A172 (cell line): ENCODE measurements at places on chromosomes 4 and X.

GRCh38 chr4:150682126-150682525, 100.2 kb downstream of the MAB21L2 start:
- DNase-seq = no peak

DNA sequence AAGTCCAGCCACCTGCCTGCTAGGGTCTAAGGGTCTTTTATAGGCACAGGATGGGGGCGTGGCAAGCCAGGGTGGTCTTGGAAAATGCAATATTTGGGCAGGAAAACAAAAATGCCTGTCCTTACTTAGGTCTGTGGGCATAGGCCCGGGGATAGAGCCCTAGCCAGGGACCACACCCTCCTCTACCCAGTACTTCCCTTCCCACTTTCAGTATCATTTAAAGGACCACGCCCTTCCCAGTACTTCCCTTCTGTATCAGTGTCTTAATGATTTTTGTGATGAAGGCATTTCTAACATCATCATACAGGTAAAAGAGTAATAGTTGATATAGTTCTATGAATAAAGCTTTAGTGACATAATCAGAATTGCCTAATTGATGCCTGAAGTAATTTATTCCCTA, 11.4 kb downstream of the BANK1 start:
- no peak for DNase-seq

- DNase-seq = no peak
Measured at GRCh38 chrX:51606446-51606845, 12.3 kb downstream of the CENPVL3 start.

GRCh38 chrX:2594491-2594890, 93.7 kb upstream of the DHRSX start:
- DNase-seq = no peak

GRCh38 chrX:66163849-66164411, at the start of gene HEPH:
HEPH (plus strand) TSS chrX:66164247; CDS start chrX:66170571, 6,324 bp downstream.
- DNase-seq = no peak

GRCh38 chrX:68880846-68881552, 52.2 kb downstream of the EFNB1 start:
- DNase-seq = no peak

GRCh38 chr4:97317201-97317600, 826.1 kb downstream of the STPG2 start:
- no peak for DNase-seq

DNA sequence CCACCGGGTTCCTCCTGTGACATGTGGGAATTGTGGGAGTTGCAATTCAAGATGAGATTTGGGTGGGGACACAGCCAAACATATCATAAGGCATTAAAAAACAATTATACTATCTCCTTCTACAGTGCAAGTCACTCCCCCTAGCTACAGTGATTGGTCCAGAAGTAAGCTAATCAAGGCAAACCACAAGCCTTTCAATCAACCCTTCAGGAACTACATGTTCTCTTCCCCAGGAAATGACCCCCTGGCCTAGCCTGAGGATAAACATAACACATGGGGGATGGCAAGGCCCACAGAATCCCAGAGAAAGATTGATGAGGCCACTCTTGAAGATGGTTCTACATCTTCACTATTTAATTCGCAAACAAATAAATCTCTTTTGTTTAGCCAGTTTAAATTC, 25.2 kb upstream of the FAM241A start:
- DNase-seq = no peak

GRCh38 chr4:42881253-42881652, 11.3 kb upstream of the GRXCR1 start:
- no peak for DNase-seq

GRCh38 chr4:86185659-86186058, 174.2 kb downstream of the MAPK10 start:
- no peak for DNase-seq

DNA sequence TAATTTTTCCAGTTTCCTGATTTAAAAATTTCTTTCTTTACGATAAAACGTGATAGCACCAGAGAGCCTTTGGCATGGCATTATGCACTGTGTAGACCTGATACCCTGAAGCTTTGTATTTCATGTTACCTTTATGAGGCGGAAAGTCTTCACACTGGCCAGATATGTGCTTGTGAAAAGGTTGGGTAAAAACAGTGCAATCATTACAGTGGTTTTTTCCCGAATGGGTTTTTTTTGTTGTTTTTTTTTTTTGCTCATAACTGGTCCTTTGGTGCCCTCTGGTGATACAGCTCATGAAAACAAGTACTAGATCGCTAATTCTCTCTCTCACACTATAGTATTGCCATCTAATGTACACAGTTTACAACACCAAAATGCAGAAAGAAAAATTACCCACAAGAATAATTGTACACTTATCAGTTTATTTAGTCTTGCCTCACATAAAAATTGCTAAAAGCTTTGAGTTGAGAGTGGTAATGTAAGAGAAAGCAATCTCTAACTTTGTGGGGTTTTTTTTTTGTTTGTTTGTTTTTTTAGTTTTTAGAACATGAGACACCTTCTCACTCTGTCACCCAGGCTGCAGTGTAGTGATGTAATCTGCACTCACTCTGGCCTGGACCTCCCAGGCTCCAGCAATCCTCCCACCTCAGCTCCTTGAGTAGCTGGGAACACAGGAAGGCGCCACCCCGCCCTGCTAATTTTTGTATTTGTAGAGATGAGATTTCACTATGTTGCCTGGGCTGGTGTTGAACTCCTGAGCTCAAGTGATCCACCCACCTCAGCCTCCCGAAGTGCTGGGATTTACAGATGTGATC, 21.3 kb downstream of the SPCS3 start:
- DNase-seq = peak; percentile 44

- DNase-seq = no peak
Measured at GRCh38 chrX:74160816-74161215, 143.2 kb upstream of the ZCCHC13 start.

- DNase-seq = no peak
Measured at GRCh38 chr4:159534655-159535054, 431.8 kb downstream of the RAPGEF2 start.

GRCh38 chr4:165992283-165992682, 119.2 kb downstream of the TLL1 start:
- no peak for DNase-seq

- DNase-seq = no peak
Measured at GRCh38 chrX:45765281-45765680, 564.6 kb upstream of the DIPK2B start.

DNA sequence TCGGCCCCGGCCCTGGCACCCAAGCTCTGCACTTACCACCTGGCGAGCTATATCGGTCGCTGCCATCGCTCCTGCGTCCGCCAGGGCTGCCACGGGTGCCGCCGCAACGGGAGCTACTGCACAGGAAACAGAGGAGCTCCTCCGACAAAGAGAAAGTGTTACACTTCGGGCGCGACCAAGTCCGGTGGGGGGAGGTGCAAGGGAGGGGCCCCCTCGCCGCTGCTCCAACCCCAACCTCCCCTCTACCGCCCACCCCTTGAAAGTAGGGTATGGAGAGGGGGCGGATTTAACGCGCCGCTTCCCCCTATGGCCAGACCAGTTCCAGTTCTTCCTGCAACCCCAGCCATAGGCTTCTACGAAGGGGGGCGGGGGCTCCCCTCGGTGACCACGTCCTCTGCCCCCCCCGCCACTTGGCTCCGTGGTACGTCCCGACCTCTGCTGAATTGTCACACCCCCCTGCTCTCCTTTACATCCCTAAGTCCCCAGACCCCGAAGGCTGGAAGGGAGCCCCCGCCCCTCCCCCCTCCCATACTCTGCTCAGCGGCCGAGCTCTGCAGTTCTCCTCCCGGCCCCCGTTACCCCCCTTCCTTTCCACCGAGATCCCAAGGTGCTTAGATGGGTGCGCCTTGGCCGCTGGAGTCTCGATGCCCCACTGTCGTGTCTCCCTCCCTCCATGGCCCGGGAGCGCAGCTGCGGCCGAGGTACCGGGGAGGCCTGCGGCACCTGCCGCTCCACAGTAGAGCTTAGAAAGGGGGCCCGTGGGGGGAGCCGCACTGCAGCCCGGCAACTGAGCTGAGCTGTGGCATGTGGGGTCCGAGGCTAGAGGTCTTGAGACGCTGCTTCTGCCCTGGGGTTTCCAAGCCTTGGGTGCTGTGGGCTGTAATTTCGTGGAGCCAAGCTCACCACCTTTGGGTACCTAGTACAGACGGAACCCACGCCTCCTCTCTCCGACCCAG, at the start of gene SEPTIN6:
TSS of gene SEPTIN6 (minus strand) at position 129 of the 956 bp plus-strand sequence. CDS start at position 66, 63 bp downstream.
- DNase-seq = peak; percentile 30

- DNase-seq = no peak
Measured at GRCh38 chr4:185838514-185839193, 26.7 kb upstream of the SORBS2 start.

- no peak for DNase-seq
Measured at GRCh38 chr4:136706942-136707341, 825.4 kb downstream of the PCDH18 start.

GRCh38 chrX:39841604-39842003, 256.2 kb downstream of the BCOR start:
- no peak for DNase-seq

DNA sequence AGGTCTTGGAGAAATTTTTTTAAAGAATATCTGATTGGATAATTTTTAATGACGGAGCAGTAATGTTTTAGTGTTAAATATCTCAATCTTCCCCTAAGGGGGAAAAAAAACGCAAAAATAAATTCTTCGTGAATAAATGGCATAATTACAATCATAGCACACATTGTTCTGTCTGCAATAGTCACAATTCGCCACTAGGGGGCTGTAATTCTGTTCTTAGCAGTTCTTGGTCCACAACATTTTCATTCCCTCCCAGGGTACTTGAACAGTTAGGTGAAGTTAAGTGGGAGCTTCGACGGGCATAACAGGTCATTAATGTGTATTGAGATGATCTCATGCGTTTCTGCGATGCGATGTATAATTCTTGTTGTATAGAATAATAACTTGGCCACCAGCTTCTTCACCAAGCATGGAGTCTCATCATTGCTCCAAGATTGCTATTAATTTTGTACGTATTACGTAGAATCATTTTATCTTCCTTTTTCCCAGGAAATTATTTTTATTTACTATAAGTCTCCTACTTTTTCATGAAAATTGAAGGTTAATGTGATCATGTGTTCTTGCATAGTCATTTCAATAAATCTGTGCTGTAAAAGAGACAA, 27.2 kb downstream of the HTR2C start:
- peak; percentile 11 for DNase-seq

DNA sequence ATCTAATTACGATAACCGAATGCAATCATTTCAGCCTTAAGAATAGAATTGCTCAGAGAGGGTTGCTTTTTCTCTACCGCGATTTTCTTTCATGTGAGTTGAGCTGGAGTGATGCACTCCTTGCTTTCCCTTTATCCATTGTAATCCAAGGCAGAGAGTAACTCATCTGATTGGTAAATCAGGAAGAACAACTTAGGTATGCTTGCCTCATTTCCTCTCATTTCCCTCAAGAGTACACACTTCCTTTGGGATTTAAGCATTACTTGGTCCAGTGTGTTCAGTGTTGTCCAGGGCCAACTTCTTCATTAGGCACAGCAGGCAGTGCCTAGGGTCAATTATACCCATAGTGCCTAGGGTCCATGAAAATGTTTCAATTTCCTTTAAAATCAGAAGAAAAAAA, 15.7 kb upstream of the N4BP2 start:
- no peak for DNase-seq

DNA sequence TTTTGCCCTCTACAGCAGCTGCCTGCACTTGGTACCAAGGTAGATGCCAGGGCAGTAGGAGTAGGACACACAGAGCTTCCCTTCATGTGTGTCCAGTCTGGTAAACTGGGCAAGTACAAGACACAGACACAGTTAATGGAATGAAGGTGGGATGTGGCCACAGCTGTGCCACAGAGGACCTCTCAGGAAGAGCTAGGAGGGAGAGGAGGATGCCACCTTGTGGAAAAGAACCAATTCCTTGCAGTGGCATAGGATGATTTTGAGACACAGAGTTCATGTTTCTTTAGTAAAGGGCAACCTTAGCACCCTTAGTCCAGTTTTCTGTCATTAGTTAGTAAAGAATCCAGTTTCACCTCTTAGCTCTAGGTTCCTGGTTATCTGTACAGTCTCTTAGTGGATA, 36.3 kb upstream of the TBC1D14 start:
- no peak for DNase-seq

GRCh38 chr4:4254666-4255065, 6.6 kb upstream of the TMEM128 start:
- no peak for DNase-seq

GRCh38 chr4:3041192-3042142, 32.9 kb downstream of the HTT-AS start:
- DNase-seq = no peak

GRCh38 chr4:167114416-167114971, 119.8 kb downstream of the SPOCK3 start:
- no peak for DNase-seq

DNA sequence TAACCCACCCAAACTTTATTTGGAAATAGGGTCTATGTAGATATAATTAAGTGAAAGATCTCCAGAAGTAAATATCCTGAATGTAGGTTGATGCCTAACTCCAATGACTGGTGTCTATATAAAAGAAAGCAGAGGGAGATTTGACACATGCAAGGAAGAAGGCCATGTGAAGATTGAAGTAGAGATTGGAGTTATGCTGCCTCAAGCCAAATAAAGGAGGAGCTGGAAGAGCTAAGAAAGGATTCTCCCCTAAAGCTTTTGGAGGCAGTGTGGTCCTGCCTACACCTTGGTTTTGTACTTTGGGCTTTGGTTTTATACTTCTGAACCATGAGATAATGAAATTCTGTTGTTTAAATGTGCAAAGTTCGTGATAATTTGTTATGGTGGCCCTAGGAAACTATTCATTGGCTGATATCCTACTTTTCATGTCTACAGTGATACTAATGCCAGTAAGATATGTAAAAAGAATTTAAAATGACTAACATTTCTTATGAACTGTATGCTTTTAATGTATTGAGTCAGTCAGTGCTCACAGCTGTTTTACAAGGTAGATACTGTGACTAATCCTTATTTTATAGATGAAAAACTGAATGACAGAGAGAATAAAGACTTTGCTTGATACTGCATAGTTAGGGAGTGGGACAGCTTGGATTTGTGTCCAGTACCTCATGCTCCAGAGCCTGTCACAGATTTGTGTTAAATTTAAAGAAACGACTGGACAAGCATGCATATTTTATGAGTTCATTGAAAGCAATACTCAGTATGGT, 5.9 kb upstream of the RAB40AL start:
- no peak for DNase-seq
